ENCODE measurements at places on chromosomes 4 and X.
A peak's percentile ranks its signal among the peaks of the same experiment; 100 is the strongest.

GRCh38 chr4:179165000-179165738 is 1722.9 kb upstream of the AGA start:
- DNase-seq = no peak

DNA sequence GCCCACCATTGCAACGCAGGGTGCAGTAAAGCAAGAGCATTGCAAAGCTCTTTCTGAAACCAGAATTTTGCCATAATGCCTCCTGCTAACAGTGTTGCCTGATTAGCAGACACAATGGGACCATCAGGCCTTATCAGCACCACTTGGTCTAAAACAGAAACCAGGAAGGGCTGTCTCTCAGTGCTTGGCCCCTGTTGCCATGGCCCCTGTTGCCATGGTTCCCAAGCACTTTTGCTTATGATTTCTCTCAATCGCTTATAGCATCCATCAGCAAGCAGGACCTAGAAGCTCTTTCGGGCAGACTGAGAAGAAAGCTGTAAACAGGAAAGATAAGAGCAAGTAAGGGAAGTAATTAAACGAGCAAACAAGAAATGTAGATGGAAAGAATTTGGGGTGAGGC is 36.8 kb downstream of the RTL5 start:
- peak; percentile 42 for DNase-seq

GRCh38 chr4:153218961-153219360 is 14.7 kb downstream of the TRIM2 start:
- DNase-seq = no peak

DNA sequence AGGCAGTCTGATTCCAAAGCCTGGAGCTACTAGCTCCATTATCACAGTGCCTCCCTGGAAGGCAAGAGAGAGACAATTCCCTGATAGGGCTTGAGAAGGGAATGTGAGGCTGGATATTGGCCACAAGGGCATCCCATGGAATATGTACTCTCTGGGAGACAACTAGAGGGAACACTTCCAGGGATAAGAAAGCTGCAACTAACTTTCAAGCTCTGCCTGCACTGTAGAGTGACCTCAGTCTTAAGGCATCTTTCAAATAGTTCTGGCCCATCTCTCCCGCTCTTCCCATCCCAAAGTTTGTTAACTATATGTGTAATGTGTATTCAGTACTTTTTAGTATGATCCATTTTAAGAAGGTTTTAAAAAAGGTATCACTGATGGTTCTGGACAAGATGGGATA is 13.1 kb upstream of the RNF212 start:
- DNase-seq = no peak

DNA sequence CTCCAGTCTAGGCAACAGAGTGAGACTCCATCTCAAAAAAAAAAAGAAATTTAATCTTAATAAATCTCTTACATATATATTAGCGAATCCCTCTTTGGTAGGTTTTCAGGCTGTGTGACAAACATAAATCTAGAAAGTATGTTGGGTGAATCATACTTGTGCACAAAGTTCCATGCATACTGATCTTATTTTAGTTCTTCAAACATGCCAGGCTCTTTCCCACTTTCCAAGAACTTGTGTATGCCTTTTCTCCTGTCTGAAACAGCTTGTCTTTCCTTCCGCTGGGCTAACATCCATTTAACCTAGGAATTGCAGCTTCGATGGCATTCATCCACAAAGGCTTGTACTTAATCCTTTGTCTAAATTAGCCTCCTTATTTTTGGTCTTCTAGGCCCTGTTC is 156.6 kb upstream of the CASK start:
- no peak for DNase-seq

- no peak for DNase-seq
These were observed 631.9 kb downstream of the ADGRL3 start for GRCh38 chr4:61831987-61832386.

- no peak for DNase-seq
These were observed 35.5 kb upstream of the CD99L2 start for GRCh38 chrX:150933945-150934350.

GRCh38 chrX:137988470-137988869 is 422.5 kb downstream of the ZIC3 start:
- no peak for DNase-seq

GRCh38 chr4:173401063-173401462 is 2.1 kb upstream of the SCRG1 start:
- no peak for DNase-seq

DNA sequence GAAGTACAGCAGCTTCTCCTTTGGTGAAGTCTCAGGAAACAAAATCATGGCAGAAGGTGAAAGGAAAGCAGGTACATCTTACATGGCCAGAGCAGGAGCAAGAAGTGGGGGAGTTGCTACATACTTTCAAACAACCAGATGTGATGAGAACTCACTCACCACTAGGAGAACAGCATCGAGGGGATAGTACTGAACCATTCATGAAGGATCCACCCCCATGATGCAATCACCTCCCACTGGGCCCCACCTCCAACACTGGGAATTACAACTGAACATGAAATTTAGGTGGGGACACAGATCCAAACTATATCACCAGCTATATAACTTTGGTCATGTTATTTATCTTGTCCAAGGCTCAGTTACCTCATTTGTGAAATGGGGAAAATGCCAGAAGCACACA is 159.4 kb downstream of the OPHN1 start:
- no peak for DNase-seq

DNA sequence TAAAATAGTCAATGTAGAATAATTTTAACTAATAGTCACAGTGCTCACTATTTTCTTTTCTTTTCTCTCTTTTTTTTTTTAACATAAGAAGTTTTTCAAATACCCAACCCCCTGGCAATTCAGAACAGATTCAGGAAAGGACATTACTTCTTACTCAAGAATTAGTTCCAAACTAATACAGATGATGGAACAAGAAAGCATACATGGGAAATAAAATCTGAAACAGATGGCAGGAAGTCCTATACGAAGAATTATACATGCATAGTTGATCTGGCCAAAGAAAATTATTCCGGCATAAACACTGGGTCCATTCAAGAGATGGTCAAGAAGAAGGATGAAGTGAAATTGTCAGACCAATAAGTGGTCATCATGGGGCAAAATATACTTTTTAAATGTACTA is 614.4 kb upstream of the INTU start:
- DNase-seq = no peak

- no peak for DNase-seq
These were observed 10.4 kb downstream of the CSTF2 start for GRCh38 chrX:100830547-100830946.

- no peak for DNase-seq
These were observed 114.5 kb upstream of the FAM9C start for GRCh38 chrX:13158911-13159310.

- DNase-seq = no peak
These were observed 7.2 kb downstream of the MRFAP1 start for GRCh38 chr4:6647582-6648230.

- peak; percentile 27 for DNase-seq
These were observed at the start of gene BST1 for GRCh38 chr4:15702941-15703403. TSS of gene BST1 (plus strand) at chr4:15703065. CDS start at chr4:15703145, 80 bp downstream.

GRCh38 chr4:187910741-187911140 is 84.8 kb upstream of the ZFP42 start:
- no peak for DNase-seq

DNA sequence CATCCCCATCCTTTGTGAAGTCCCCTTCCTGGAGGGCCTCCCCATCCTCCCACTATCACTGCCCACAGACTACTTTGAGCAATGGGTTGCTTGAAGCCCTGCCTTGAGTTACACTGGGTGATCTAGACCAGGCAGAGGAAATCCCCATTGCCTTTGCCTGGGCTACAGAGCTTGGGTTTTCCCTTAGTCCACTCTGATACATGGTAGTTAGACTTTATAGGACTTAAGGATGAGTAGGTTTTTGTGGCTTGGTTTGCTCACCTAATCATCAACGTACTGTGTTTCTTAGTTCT is 56.6 kb downstream of the TMEM131L start:
- peak; percentile 47 for DNase-seq

DNA sequence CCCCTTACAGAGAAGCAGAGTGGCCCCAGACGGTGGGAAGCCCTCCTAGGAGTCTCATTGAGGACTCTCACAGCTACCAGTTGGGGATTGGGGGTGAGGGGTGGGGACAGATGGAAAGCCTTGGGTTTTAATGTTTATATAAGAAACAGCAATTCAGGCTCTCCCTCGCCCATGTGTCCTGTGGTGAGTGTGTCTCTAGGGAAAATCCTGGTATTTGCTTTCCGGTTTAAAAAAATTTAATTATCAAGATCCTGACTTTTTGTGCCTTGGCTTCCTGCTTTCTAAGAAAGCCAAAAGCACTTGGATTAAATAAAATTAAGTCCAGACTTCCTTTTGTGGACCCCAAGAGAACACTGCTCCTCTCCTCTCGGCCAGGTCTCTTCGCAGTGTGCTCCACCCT is 93.8 kb downstream of the SOWAHB start:
- no peak for DNase-seq

GRCh38 chr4:101987623-101988243 is 197.2 kb downstream of the BANK1 start:
- DNase-seq = no peak

DNA sequence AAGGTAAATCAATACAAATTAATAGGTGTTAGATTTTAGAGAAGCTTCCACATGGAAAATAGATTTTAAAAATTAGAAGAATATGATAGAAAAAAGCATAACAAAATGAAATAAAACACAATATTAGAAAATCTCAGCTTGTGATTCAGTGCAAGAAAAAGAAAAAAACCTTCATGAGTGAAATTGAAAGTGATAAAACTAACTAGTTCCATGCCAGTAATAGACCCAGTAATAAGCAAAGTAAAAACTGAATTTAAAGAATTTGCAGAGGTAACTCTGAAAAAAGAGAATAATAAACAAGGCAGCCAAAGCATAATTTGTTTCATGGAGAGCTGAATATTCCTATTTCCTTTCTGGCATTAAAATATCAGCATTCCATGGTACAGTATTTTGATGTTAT is 174.3 kb upstream of the TENM3 start:
- no peak for DNase-seq

GRCh38 chr4:152206185-152206584 is 329.7 kb downstream of the FBXW7 start:
- DNase-seq = no peak

DNA sequence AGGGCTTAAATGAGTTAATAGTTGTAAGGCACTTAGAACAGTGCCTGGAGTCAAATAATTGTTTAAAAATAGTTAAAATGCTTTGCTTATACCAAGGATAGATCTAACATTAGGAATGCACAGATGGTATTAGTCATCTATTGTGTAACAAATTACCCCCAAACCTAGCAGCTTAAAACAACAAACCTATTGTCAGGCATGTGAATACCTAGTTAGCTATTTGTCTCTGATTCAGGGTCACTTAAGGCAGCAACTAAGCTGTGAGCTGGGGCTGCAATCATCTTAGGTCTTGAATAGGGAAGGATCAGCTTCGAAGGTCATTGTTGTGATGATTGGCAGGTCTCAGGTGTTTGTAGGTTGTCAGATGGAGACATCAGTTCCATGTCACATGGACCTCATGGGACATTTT is 42.4 kb upstream of the AGA start:
- no peak for DNase-seq

GRCh38 chrX:3407781-3408180 is 61.3 kb upstream of the MXRA5 start:
- no peak for DNase-seq

DNA sequence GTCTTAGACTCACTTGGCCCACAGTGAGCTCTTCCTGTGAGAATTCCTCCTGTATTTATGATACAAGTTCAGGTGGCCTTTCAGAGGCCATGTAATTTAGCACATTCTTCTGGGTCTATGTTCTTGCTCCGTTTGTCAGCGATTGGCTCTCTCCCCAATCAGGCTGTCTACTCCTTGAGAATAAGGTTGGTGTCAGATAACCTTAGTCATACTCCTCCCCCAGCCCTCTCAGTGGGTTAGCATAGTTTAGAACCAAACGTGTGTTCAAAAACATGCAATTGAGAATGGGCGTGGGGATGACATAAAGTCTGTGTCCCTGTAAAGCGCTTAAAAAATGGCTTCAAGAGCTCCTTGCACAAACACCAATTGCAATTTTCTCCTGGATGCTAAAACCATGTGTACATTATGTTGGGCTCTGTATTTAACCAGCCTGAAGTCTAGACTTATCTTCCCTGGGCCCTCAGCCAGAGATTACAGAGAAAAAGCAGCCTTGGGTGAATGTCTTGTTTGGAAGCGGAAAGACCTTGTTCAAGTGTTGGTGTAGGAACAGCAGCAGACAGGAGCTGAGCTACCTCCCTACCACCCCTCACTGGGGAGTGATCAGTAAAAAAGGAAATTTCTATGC is 9.9 kb upstream of the CT47C1 start:
- DNase-seq = no peak

GRCh38 chrX:71671043-71671780 is 3.9 kb downstream of the LOC101059915 start:
- peak; percentile 52 for DNase-seq

- no peak for DNase-seq
These were observed 48.2 kb downstream of the CLDN34 start for GRCh38 chrX:10015355-10015722.

- no peak for DNase-seq
These were observed 1689.5 kb upstream of the PCDH10 start for GRCh38 chr4:131459430-131460101.

DNA sequence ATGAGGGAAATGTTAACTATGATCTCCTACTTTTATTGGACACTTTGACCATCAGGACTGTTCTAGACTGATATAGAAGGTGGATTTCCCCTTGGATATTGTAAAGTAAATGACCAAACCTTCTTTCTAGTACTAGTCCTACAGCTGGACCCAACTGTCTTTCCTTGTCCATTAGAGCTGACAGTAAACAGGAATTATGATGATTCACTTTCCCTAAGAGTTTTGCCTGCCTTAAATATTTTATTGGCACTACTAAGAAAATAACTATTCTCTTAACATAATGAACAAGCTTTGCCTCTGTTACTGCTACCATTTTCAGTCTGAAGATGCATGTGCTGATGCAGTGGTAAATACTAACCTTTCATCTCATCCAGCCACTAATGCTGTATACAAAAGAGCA is 915.4 kb downstream of the CENPC start:
- no peak for DNase-seq

GRCh38 chr4:182863501-182863900 is 53.7 kb downstream of the DCTD start:
- no peak for DNase-seq

- DNase-seq = peak; percentile 1
These were observed 30.9 kb upstream of the HSD17B13 start for GRCh38 chr4:87353592-87353991.

All from stimulated activated CD4-positive, alpha-beta T cell treated with anti-CD3 and anti-CD28 coated beads, Interleukin-4, amount 100 ng/mL, for 4 hours (primary cell).